Activated CD4-positive, alpha-beta T cell treated with anti-CD3 and anti-CD28 coated beads for 36 hours (primary cell): ENCODE measurements at places on chromosomes 3 and 15. TPM values are rescaled to one million over a fixed set of nuclear protein-coding genes. Genes with fewer than 3 reads are reported as not detected.

Gene P2RY1
- total RNA-seq, result 1.1 TPM

Gene KCNH8
- not detected for total RNA-seq

Gene SRGAP3
- total RNA-seq, result 1.2 TPM

Gene ABI3BP
- total RNA-seq, result not detected

GRCh38 chr3:69751074-69751476, 11.8 kb downstream of the MITF start:
- H3K27me3 ChIP-seq, result no peaks in the 10 kb centered on the region
- no peak overlapping the region for H3K27ac ChIP-seq
- no peaks in the 10 kb centered on the region for H3K36me3 ChIP-seq
- H3K4me1 ChIP-seq, result peaks cover 10% of the 10 kb centered on the region

GRCh38 chr3:194671511-194671899, 486 bp downstream of the LSG1 start:
- peak overlapping the region; percentile 96 for H3K27ac ChIP-seq
- peak; percentile 44 for DNase-seq
- H3K4me3 ChIP-seq, result peak overlapping the region; percentile 100
- H3K4me1 ChIP-seq, result peaks cover 57% of the 10 kb centered on the region
- peaks cover 2% of the 10 kb centered on the region for H3K27me3 ChIP-seq

DNA sequence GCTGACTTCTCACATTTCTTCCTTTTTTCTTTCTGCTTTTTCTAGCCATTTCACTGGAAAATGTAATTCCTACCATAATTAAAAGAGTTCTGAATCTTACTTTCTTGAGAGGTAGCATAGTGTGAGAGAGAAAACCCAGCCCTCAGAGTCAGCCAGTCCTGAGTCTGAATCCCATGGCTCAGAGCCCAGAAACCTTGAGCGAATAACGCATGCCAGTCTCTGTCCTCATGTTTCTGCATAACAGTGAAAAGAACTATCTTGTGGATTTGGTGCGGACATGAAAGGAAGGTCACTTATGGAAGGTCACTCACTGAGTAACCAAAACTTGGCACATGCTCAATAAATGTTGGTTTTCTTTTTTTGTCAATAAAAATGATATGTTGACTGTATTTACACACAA, 29.3 kb upstream of the SLCO3A1 start:
- peaks cover 5% of the 10 kb centered on the region for H3K27me3 ChIP-seq
- no peak overlapping the region for H3K4me3 ChIP-seq
- no peaks in the 10 kb centered on the region for H3K36me3 ChIP-seq

GRCh38 chr3:20769430-20769829, 583.4 kb upstream of the SGO1 start:
- no peak overlapping the region for H3K4me3 ChIP-seq
- H3K27ac ChIP-seq, result no peak overlapping the region
- no peaks in the 10 kb centered on the region for H3K27me3 ChIP-seq
- H3K4me1 ChIP-seq, result no peaks in the 10 kb centered on the region

DNA sequence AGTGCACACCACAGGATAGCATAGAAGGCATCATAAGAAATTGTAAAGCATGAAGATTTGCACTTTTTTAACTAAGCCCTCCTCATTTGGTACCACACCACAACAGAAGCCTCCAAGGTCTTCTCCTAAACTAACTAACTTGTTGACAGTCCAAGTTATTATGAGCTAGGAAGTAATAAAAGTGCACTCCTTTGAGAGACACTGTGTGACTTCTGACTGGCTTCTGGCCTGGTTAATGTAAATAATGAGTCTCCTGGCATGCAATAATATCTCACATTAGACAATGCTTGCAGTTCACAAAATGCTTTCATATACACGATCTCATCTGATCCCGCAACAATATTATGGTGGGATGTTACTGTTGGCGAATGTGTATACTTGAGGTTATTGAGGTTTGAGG, 103.9 kb upstream of the SLC24A5 start:
- H3K4me1 ChIP-seq, result peaks cover 1% of the 10 kb centered on the region
- H3K36me3 ChIP-seq, result no peaks in the 10 kb centered on the region
- H3K27ac ChIP-seq, result no peak overlapping the region
- H3K27me3 ChIP-seq, result peaks cover 2% of the 10 kb centered on the region

GRCh38 chr3:157089455-157090221, 70.3 kb downstream of the CCNL1 start:
- DNase-seq, result peak; percentile 64
- H3K27ac ChIP-seq, result peak overlapping the region; percentile 97
- peak overlapping the region; percentile 72 for H3K4me3 ChIP-seq
